Progenitor cell of endocrine pancreas (in vitro differentiated cells): ENCODE measurements at places on chromosomes 4 and X.

DNA sequence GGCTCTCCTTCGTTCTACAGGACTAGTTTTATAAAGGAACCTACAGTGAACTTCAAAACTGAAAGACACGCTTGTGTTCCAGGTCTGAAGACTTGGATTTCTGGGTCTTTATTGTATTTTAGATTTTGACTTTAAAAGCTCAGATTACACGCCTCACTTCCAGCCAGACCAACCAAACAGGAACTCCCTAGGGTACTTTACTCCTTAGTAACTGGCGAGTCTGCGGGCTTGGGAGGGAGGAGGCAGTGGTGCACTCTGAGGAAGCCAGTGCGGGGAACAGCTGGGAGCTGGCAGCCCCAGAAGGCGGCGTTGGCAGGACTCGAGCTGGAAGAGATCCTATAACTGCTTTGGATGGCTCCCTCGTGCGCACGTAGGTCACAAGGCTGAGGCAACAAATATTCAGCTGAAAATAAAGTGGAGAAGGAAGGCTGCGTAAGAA lies 391 bp upstream of the PHKA1 start:
- peak; percentile 12 for DNase-seq

DNA sequence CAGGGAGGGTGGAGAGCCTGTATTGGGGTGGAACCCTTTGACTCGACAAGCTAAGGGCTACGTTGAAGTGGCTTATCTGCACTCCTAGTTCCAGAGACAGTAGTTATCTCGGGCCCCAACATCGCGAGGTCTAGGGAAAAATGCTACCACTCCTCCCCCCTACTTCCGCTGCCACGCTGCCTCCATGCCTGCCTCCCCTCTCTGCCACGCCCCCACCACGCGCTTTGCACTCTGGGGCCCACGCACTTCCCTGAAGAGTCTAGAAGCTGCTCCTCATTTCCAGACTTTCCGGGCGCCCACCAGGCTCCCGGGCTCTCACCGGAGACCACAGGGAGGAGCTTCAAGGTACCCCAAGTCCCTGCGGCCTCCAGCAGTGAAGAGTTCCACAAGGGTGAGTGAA lies at the start of gene PASD1:
Gene PASD1, plus strand, starts transcription at position 227 of the 400 bp plus-strand sequence. CDS start 37,879 bp downstream, outside the sequence.
- no peak for DNase-seq

GRCh38 chr4:176791591-176792325 lies 964 bp downstream of the VEGFC start:
- peak; percentile 29 for DNase-seq

DNA sequence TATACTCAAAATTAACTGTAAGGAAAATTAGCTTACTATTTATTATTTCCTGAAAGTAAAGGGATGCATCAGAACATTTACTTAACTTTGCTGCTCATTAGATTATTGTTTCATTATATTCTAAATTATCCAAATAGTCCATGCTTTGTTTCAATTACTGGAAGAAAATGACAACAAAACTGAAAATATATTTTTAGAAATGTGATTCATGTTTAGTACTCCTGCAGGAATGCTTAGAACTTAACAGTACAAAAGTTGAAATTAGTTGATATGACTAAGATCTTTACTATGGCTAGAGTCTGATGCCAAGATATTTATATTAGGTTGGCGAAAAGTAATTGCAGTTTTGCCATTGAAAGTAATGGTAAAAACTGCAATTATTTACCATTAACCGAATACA lies 660.5 kb upstream of the PABPC4L start:
- DNase-seq: no peak

DNA sequence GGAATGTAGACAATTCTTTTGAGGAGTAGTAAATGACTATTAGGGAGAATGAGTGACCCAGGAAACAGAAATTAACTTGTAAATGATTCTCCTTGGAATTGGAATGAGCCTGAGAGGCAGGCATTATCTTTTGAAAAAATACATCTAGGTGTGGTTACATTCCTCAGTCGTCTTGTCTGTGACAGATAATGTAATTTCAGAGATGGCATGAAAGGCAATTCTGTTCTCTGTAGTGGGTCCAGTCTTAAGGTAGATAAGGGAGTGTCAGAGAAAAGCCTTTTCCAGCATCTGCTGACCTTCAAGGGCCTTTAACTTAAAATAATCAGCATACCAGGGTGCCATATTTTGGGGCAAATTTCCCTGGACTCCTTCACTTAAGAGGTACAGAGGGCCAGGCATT lies 35.1 kb downstream of the HERC6 start:
- no peak for DNase-seq
